ENCODE measurements at places on chromosomes 7 and 10.

DNA sequence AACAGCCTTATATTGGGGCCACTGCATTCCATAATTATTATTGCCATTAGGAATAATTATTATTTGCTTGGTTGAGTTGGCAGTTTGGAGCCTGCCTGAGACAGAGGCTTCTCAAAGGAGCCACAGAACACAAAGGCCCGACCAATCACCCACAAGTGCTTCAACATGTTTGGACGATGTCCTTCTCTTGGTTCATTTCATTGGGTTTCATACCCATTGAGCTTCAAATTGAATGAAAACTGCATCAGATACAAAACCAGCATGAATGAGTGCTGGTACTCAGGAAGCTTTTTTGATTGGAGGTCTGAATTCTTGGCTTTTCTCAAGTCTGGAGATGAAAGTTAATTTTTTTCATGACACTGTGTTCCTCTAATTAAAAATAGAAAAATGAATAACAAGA lies 168.3 kb downstream of the CREB5 start:
- no peak for DNase-seq

DNA sequence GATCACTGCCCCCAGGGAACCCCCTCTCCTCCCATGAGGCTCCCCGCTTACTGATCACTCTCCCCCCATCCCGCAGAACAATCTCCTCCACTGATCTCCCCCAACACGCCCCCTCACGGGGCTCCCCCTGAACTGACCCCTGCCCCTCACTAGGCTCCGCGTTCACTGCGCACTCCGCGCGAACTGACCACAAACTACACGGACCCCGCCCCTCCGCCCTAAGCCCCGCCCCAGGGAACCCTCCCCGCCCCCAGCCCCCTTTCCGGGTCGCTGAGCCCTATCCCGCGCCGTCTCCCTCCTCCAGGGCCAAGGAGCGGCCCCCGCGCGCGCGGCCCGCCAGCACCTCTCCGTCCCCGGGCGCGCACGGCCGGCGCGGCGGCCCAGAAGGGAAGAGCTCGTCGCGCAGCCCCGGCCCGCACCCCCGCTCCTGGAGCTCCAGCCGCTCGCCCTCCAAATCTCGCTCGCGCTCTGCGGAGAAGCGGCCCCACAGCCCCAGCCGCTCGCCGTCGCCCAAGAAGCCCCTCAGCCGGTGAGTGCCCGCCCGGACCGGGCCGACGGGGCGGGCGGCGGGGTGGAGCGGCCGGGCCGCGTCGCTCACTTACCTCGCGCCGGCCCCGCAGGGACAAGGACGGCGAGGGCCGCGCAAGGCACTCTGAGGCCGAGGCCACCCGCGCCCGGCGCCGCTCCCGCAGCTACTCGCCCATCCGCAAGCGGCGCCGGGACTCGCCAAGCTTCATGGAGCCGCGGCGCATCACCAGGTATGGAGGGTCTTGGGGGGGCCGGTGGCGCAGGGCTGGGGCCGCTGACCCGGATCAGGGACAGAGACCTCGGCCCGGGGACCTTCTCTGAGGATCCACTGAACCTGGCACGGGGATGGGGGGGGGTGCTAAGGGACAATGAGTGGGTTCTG lies 19.9 kb upstream of the HSPB1 start:
- no peak for DNase-seq

DNA sequence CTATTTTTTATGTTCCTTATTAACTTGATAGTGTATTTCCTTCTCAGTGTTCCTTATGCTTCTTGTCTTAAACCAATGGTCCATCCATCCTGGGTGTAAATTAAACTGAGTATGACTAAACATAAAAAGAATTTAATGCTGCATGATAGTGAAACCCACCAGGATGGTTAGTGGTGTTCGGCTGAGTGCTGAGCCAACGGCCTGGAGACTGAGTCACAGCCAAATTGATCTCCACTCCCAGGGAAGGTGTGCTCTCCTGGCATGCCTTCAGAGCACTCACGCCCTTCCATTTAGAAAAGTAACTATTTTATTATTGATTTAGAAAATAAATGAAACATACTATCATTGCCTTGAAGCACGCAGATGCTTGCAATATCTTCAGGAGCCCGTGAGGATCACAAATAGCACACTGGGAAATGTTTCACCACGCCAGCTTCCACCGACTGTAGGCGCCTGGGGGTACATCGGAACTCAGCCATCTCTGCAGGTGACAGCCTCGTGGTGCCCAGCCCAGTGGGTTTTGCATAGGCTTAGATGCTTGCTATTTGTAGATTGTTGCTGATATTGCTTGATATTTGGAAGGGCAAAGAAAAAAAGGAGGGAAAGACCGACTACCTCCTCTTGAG lies 40.0 kb upstream of the LOXL4 start:
- DNase-seq: no peak

DNA sequence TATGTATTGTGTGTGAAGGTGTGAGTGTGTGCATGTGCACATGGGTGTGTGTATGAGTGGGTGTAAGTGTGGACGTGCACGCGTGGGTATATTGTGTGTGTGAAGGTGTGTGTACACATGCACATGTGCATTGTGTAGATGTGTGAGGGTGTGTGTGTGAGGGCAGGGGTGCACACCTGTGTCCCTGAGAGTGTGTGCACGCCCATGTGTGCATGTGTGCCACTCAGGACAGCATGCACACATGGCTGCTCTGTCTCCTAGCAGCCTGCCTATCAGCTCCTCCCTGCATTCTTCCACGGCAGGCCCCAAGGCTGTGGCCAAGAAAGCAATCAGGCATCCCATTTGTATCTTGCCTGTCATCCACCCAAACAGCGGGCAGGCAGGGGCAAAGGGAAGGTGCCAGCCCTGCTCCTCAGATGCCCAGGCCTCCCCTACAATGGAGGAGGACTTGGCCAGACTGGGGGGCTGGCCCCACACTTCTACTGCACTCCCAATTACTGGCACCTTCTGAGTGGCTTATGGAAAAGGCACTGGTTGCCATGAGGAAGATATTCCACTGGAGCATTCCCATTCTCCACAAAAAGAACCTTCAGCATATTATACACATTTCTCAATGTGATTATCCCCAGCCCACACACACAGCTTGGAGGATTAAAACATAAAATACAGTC lies 380.4 kb upstream of the ZMIZ1 start:
- DNase-seq: no peak

DNA sequence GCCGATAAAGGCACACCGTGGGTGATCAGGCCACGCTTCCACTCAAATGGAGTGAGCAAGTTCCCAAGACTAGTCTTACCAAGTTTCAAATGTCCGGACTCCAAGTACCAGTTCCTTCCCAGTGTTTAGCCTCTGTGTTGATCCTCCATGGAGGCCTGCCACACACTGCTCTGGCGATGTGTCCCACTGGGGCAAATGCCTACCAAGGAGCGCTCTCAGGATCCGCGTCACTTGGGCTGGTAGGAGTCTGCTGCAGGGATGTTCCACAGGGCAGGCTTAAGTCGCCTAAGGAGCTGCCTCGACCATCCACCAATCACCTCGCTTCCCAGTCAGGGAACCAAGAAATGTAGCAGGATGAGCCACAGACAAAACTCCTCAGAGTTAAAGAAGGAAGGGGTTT lies 17.4 kb upstream of the MRLN start:
- no peak for DNase-seq

- no peak for DNase-seq
Measured at GRCh38 chr7:25613912-25614311, 385.6 kb upstream of the NPVF start.

- DNase-seq: no peak
Measured at GRCh38 chr7:30992414-30992813, 28.7 kb downstream of the GHRHR start.

GRCh38 chr10:71848325-71849275 lies 2.5 kb downstream of the PSAP start:
- DNase-seq: no peak

GRCh38 chr7:75988568-75989499 lies 5.6 kb downstream of the TMEM120A start:
- no peak for DNase-seq

- DNase-seq: no peak
Measured at GRCh38 chr10:24259365-24260130, 50.6 kb downstream of the KIAA1217 start.

DNA sequence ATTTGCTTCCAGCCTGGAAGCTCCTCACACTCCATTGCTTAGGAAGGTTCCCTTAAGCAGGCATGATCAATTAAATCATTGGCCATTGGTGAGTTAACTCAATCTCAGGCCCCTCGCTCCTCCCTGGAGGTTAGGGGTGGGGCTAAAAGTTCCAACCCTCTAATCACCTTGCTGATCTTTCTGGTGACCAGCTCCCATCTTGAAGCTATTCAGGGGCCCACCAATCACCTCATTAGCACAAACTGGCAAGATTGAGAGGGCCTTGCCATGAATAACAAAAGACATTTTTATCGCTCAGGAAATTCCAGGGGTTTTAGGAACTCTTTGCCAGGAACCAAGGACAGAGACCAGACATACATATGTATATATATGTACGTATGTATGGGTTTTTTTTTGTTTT lies 58.4 kb downstream of the AGK start:
- no peak for DNase-seq

DNA sequence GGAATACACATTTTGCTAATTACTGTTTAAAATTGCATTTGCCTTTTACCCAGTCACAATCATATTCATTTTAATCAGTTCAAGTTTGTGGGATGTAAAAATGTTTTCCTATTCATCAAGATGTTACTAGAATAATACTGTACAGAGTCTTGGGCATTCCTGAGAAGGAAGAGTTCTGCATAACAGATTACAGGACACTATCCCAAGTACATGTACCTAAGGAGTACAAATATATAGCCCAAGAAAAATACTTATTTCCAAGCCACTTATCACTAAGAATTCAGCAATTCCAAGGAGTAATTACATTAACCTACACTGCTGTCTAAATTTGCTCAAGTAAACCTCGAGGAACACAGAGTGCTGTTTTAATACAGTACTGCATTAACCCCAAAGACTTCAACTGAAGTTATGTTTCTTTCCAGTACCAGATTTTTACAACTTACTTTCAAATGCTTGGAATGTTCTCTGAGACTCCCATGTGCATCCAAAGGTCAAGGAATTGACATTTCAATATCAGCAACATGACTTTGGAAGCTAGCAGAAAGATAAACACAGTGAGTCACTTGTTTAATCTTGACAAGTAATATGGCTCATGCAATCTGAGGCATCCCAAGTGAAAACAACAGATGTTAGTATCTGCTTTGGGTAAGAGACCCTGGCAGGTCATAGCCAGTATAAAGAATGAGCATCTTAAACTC lies 125.4 kb upstream of the BET1 start:
- no peak for DNase-seq

- no peak for DNase-seq
Measured at GRCh38 chr7:149087376-149087775, 3.1 kb downstream of the ZNF786 start.

DNA sequence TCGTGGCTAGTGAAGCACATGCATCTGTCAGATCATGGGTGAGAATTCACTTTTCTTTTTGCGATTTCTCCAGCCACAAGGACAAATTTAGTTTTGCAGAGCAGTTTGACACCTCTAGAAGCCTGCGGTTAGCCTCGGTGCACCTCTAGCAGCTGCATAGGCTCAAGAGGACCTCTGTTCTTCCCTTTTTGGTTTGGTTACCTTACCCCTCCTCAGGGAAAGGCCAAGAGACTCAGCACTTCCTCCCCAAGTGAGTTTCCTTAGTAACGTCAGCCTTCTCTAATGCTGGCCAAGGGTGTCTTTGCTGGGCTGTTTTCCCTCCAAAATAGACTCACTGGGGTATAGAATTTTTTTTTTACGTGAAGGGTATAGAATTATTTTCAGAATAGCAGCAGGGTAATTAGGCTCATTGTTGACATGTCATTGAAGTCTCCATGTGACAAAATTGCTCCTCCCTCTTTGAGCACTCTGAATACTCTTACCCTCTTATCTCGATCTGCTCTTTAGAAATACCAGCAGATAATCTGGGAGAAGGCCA lies 97.8 kb downstream of the AUTS2 start:
- no peak for DNase-seq

- no peak for DNase-seq
Measured at GRCh38 chr10:78672918-78673317, 395.8 kb upstream of the ZMIZ1 start.

GRCh38 chr7:44912775-44913347 lies 27.5 kb upstream of the PURB start:
- no peak for DNase-seq

GRCh38 chr7:98199131-98199530 lies 12.1 kb upstream of the BHLHA15 start:
- DNase-seq: no peak

- DNase-seq: no peak
Measured at GRCh38 chr10:128489324-128490247, 363.4 kb upstream of the MKI67 start.

DNA sequence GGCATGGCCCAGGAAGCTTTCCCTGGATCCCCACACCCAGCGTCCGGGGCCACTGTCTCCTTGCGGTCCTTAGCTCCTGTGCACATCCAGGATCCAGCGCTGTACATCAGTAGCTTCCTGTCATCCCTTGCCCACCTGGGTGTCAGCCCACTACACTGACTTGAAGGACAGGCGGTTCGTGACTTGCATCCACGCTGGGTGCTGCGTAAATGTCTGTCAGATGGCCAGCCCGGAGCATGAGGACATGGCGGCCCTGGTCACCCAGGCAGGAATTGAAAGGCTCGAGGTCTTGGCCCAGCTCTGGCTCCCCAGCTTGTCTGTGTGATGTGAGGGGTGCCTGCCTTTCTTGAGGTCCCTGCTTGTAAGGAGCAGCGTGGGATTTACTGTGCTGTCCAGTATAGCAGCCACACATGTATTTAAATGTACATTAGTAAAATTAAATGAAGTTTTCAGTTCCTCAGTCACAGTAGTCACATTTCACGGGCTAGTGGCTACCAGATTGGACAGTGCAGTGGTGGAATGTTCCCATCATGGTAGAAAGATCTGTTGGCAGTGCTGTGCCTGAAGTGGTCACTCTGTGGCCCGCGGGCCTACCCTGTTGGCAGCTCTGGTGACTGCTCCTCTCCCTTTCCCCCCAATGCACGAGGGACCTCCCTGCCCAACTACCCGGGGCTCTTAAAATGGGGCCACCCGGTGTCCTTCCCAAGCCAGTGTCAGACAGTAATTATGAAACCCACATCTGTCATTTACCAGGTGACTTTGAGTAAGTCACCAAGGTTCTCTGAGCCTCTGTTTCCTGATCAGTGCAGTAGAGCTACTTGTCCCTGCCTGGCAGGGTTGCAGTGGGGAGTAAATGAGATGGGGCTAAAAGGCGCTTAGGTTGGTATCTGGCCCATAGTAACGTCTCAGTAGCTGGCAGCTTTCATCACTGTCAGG lies 97.8 kb upstream of the PPIF start:
- no peak for DNase-seq

DNA sequence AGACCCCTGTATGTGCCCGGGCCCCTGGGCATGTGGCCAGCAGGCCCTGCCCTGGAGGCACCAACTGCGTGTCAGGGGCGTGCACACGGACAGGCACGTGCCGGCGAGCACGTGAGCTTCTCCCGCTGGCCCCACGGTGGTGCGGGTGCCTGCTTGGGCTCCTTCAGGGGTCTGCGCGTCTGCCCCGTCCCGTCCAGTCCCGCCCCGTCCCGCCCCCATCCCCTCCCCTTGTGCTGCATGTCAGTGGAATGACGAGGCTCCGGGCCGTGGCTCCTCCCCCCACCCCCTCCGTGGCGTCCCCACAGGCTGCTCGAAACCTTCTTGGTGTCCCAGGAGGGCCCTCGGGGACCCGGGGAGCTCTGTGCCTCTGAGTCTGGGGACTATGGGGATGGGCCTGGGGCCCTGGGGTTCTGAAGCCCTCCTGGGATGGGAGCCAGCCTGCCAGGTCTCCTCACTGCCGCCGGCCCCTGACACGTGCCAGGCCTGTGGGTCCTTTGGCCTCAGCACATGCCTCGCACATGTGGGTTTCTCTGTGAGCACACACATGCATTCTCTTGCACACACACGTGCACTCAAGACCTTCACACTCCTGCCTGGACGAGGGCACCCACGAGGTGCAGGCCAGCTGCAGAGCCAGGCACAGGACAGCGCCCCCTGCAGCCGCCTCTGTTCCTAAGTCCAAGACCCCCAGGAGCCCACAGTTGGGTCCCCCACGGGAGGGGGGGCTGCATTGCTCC lies 27.5 kb upstream of the AMZ1 start:
- no peak for DNase-seq
